Frontal cortex (tissue), 4 donors: ENCODE measurements at places on chromosomes 2 and 18.

- no peak for DNase-seq
Observed at GRCh38 chr18:50847192-50847591, 27.4 kb upstream of the MRO start.

- DNase-seq, result no peak
Observed at GRCh38 chr2:149931486-149931885, 343.9 kb upstream of the MMADHC start.

- no peak for DNase-seq
Observed at GRCh38 chr2:73939419-73939818, 12.7 kb downstream of the DGUOK start.

GRCh38 chr2:218622606-218623365 lies 15.1 kb downstream of the PLCD4 start:
- no peak for DNase-seq

GRCh38 chr2:195413944-195414343 lies 243.1 kb upstream of the SLC39A10 start:
- no peak for DNase-seq
